ENCODE measurements at places on chromosomes 13 and 19. TPM values are rescaled to one million over a fixed set of nuclear protein-coding genes. Genes with fewer than 3 reads are reported as not detected.

GPR4 gene
- not detected for total RNA-seq

OVOL3 gene
- not detected for total RNA-seq

A1BG gene
- 4.8 TPM for total RNA-seq

LGALS7 gene
- total RNA-seq, result 438 TPM

INSL3 gene
- not detected for total RNA-seq

IZUMO1 gene
- total RNA-seq, result not detected

KLK12 gene
- total RNA-seq, result not detected

UBL3 gene
- 14.3 TPM for total RNA-seq

COX7A1 gene
- 3.0 TPM for total RNA-seq

LILRB3 gene
- total RNA-seq, result not detected

C19orf44 gene
- 1.2 TPM for total RNA-seq

RFPL4AL1 gene
- not detected for total RNA-seq

ZNF71 gene
- total RNA-seq, result 5.3 TPM

ATG4D gene
- 58.4 TPM for total RNA-seq

C19orf81 gene
- not detected for total RNA-seq

CD33 gene
- total RNA-seq, result not detected

CCDC169 gene
- total RNA-seq, result 0.24 TPM

ATXN8OS gene
- not detected for total RNA-seq

ACP7 gene
- 0.43 TPM for total RNA-seq

SLC15A1 gene
- total RNA-seq, result 0.21 TPM

PRMT1 gene
- total RNA-seq, result 264 TPM

THOP1 gene
- 80.2 TPM for total RNA-seq

LAIR1 gene
- under 0.01 TPM for total RNA-seq

LIPE gene
- 4.1 TPM for total RNA-seq

GRK1 gene
- total RNA-seq, result not detected

VRK3 gene
- 19.8 TPM for total RNA-seq

DIAPH3 gene
- total RNA-seq, result 4.3 TPM

NR1H2 gene
- total RNA-seq, result 68.0 TPM

TINCR gene
- 14.9 TPM for total RNA-seq

C1QTNF9B gene
- not detected for total RNA-seq

PSG2 gene
- total RNA-seq, result not detected

PCSK4 gene
- 3.4 TPM for total RNA-seq

SBK2 gene
- not detected for total RNA-seq

LENG8 gene
- total RNA-seq, result 11.5 TPM

NLRP7 gene
- total RNA-seq, result not detected

LGALS4 gene
- not detected for total RNA-seq

RAB4B gene
- 8.0 TPM for total RNA-seq

LHFPL6 gene
- 2.1 TPM for total RNA-seq

ZNF560 gene
- 0.72 TPM for total RNA-seq

FSD1 gene
- 1.9 TPM for total RNA-seq

CEBPG gene
- total RNA-seq, result 68.7 TPM

RUBCNL gene
- not detected for total RNA-seq

PSPC1 gene
- total RNA-seq, result 27.5 TPM

TMEM259 gene
- total RNA-seq, result 79.7 TPM

PLIN4 gene
- 8.7 TPM for total RNA-seq

DIRAS1 gene
- under 0.01 TPM for total RNA-seq

CLEC11A gene
- total RNA-seq, result not detected

FCER2 gene
- total RNA-seq, result not detected

PNMA8A gene
- 2.3 TPM for total RNA-seq

UQCRFS1 gene
- 40.9 TPM for total RNA-seq

TEX29 gene
- not detected for total RNA-seq

SULT2A1 gene
- total RNA-seq, result not detected

LRRC8E gene
- total RNA-seq, result 19.0 TPM

CACNG7 gene
- total RNA-seq, result not detected

CNFN gene
- not detected for total RNA-seq

CYP4F8 gene
- total RNA-seq, result not detected

ONECUT3 gene
- not detected for total RNA-seq

RABAC1 gene
- 94.2 TPM for total RNA-seq

ZNF724 gene
- total RNA-seq, result 2.2 TPM

FLT3LG gene
- total RNA-seq, result not detected

All from tracheal epithelial cell (primary cell).